Colonic mucosa (tissue), 4 donors: ENCODE measurements at places on chromosomes 5 and 9. TPM values are rescaled to one million over a fixed set of nuclear protein-coding genes. Genes with fewer than 3 reads are reported as not detected.

DNA sequence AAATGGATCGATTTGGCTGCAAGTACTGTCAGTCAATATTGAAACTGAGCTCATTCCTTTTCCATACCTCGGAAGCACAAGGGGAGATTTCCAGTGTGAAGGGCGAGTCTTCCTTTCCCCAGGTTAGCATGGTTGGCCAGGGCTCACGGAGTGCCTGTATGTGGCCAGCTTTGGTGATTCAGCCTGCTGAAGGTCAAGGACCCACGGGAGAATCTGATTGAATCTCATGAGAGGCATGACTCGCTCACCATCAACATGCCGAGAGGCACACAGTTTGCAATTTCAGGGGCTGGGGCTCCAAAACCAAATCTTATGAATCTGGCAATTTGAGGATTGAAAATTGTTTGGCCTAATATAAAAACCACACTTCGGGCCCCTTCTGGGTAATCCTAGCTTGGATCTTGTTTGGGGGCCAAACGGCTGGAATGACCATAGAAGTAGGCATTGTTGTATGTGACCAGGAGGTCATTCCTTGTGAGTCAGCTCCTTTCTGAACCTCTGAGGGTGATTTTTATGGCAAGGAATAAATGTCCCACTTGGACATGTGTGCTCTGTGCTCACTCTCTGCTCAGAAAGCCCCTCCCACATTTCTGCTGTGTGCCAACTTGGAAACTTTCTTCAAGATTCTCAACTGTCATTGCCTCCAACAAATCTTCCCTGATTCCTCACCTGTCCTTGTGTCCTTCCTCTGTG, 69.8 kb downstream of the DOCK2 start:
- no peak for DNase-seq

DNA sequence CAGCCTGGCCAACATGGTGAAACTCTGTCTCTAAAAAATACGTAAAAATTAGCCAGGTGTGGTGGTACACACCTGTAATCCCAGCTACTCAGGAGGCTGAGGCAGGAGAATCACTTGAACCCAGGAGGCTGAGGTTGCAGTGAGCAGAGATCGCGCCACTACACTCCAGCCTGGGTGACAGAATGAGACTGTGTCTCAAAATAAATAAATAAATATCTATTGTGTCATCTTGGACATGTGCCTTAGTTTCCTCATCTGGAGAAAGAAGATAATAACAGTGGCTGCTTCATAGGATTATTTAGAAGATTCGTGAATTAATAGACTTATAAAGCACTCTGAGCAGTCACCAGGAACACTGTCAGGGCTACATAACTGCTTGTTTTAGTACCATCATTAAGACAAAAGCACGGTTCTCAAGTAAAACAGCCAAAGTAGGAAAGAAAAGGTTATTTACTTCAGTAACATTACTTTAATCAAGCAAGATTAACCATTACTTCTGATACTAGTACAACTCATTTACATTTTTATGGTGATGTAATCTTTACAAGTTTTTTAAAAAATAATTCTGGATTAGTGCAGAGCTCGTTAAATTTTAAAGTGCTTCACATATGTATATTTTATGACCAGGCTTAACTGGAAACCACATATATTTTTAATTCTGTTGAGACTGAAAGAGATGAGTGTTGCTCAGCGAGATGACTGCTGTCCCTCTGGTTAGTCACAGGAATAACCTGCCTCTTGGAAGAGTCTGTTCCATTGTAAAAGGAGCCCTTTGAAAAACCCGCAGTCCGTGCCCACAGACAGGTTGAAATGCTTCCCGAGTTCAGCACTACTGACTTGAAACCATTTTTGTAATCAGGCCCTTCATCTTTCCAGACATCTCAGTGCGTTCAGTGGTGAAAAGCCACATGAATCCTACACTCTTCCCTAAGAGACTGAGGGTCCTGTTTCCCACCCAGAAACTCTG, 36.7 kb downstream of the ANKH start:
- DNase-seq: no peak

DNA sequence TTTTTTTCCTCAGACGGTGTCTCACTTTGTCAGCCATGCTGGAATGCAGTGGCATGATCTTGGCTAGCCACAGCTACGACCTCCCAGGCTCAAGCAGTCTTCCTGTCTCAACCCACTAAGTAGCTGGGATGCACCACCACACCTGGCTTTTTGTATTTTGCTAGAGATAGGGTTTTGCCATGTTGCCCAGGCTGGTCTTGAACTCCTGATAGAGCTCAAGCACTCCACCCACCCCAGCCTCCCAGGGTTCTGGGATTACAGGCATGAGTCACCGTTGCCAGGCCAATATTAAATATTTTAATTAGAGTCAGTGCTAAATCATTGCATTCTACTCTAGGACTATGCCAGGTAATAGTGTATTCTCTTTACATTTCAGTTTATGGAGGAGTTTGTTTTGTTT, 41.5 kb downstream of the UBE2R2 start:
- DNase-seq: no peak

DNA sequence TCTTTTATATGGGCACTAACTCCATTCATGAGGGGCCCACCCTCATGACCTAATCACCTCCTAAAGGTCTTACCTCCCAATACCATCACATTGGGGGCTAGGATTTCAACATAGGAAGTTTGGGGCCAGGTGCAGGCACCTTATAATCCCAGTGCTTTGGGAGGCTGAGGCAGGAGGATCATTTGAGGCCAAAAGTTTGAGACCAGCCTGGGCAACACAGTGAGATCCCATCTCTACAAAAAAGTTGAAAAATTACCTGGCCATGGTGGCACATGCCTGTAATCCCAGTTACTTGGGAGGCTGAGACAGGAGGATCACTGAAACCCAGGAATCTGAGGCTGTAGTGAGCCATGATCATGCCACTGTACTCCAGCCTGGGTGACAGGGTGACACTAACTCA, 76.7 kb downstream of the MYO10 start:
- no peak for DNase-seq

DNA sequence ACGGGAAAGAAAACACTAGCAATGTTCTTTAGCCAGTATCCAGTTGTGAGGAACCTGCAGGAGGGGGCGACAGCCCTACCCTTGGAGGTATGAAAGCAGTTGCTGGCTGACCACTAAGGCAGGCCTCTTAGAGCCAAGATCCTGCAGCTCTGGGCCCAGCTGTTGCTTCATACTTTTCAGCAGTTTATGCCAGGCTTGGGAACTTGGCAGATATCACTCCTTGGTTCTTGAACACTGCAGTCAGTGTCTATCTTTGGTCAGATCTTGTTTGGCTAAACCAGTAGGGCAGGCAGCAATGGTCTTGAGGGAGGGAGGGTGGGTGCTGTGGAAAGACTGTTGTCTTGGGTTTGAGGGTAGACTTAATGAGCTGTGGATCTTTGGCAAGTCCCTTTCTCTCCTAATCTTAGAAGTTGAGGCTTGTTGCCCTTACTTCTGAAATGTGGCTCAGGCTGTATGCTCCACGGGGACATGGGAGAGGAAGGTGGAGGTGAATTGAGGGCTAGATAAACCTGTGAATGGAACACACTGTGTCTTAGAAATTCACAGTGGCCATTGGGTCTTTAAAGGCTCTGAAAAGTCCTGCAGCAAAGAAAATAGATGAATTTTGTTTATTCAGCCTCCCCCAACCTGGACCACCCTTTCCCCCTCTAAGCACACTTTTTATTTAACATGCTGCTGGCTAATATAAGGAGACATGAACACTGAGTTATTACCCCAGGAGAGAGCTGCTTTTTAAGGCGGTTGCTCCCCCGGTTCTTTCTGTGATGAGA, 37.5 kb downstream of the ZNF618 start:
- DNase-seq: no peak

- DNase-seq: no peak
Measured at GRCh38 chr9:14097666-14098415, 216.1 kb downstream of the NFIB start.

The ITK gene
- 1.4 TPM for total RNA-seq

- DNase-seq: no peak
Measured at GRCh38 chr5:135234666-135235401, 164.2 kb downstream of the MACROH2A1 start.

The OLFM1 gene
- total RNA-seq: 8.9 TPM

- DNase-seq: no peak
Measured at GRCh38 chr9:126697330-126697729, 83.6 kb downstream of the LMX1B start.

The RANBP17 gene
- total RNA-seq: 7.9 TPM

The EDIL3 gene
- total RNA-seq: 23.6 TPM

The LRRC14B gene
- not detected for total RNA-seq

The SLC1A3 gene
- 0.50 TPM for total RNA-seq

- DNase-seq: peak; percentile 11
Measured at GRCh38 chr5:637581-638450, 25.7 kb downstream of the CEP72 start.

The PCDHGA8 gene
- total RNA-seq: 0.17 TPM

DNA sequence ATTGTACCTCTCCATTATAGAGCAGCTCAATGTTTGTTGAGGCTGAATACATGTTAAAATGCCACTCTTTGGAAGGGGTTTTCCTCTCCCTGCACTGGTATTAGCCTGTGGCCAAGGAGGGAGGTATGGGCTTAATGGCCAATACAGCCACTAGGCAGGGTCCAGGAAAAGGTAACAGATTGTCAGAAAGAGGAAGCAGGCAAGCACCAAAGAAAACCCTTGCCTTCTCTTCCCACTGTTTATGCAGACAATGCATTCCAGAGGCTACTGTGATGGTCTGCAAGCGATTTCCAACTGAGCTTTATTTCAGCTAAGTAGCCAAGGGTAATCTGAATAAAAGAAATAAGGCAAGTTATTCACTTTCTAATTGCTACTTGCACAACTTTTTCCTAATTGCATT, 95.3 kb upstream of the SLC27A6 start:
- DNase-seq: no peak

DNA sequence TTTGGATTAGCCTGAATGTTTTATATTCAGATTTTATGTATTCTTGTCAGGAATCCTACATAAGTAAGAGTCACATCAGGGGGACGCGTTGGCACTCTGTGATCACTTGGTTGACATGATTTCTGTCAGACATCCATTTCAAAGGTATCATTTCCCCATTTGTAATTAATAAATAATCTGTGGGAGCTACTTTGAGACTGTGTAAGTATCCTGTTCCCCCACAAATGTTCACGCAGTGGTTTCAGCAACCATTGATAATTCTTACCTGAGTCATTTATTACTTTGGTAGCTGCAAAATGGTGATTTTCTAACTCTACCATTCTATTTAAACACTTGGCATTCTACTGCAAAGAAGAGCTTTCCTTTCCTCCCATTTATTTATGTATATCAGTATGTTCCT, 56.9 kb upstream of the TBC1D2 start:
- no peak for DNase-seq

The PCDHGB4 gene
- 0.96 TPM for total RNA-seq

DNA sequence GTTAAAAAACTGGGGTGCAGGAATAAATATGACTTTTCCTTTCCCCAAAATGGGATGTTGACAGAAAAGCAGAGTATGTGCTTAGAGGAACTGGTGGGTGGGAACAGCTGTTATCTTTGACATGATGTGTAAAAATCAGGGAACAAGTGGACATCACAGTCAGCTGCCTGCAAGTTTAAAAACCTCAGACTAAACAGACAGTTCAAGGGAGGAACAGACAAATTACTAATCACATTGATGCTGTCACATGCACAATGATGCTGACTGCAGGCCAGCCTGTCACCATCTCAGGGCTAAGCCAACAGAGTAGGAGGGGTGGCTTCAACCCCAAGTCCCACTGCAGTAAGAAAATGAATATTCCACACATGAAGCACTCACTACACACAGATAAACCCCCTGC, 38.2 kb upstream of the UBAP2 start:
- no peak for DNase-seq

The BTNL9 gene
- total RNA-seq: 5.3 TPM

The BHMT2 gene
- total RNA-seq: 0.90 TPM

- no peak for DNase-seq
Measured at GRCh38 chr5:40396317-40396716, 283.4 kb upstream of the PTGER4 start.

The FOXD4L3 gene
- total RNA-seq: not detected

The SV2C gene
- total RNA-seq: 0.20 TPM

The FAM163B gene
- total RNA-seq: not detected

DNA sequence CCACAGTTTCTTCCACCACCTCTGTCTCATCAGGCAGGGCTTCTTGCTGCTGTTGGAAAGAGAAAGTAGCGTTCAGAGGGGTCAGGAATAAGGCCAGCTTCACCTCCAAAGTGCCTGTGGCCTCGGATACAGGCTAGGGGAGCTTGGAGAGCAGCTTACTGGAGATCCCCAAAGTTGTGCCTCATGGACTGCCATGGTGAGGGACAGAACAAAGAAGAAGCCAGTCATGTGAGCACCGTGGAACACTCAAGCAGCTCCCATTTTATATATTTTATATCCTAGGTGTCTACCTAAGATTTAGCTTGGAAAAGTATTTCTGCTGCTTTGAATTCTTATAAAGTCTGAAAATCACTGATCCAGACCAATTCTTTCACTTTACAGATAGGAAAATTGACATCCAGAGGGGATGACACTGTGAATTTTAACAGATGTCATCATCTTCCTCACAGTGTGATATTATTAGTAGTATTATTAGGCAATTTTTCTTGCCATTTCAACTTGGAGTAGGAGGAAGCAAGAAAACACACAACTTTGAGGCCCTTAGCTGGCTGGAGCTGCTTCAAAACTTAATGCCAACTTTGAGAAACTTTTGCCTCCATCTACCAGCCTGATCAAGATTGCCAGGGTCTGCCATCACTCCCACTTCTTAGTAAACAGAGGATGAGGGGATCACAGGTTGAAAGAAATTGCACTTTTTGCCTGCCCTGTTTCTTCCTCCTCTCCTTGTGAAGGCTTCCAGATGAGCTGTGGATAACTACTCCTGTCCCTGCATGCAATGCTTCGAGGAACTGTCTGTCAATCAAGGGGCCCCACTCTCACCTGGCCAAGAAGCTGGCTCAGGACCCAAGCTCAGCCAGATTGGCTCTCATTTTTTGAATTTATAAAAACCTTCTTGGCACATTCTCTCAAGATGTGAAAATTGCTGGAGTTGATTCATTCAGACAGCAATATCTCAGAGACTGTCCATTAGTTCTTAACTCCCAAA, 11.8 kb downstream of the SPARC start:
- DNase-seq: no peak

DNA sequence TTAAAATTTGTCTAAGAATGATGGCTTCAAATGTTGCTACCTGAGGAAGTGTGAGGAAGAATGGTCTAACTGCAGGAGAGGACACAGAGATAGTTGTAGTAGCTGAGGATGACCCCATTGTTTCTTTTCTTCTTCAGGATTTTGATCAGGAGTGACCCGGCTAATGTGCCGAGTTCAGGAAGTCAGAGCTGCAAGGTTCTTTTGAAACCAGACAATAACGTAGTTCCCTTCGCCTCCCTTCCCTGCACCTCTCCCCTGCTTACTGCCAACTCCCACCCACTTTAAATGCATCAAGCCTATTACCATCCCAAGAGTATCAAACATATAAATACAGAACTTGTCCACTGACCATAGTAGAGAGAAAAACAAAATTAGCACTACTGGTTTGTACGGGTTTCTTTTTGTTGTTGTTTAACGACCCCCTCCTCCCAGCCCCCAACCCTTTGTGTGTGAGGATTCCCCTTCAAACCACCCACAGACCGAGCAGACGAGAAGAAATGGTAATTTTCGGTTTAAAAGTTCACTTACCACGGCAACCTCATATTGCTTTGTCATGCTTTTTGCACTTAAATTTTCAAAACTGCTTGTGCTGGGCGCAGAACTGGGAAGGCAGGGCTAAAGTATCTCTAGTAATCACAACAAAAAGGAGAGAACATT, 23.5 kb upstream of the ELAVL2 start:
- no peak for DNase-seq

- no peak for DNase-seq
Measured at GRCh38 chr9:104342552-104342951, 161.5 kb upstream of the OR13F1 start.

GRCh38 chr5:154729613-154730012, 25.6 kb upstream of the LARP1 start:
- peak; percentile 52 for DNase-seq

GRCh38 chr5:176823869-176824412, 13.6 kb downstream of the UNC5A start:
- DNase-seq: no peak
